ENCODE measurements at places on chromosomes 13 and 19. TPM values are rescaled to one million over a fixed set of nuclear protein-coding genes. Genes with fewer than 3 reads are reported as not detected.

The NCR1 gene
- total RNA-seq: not detected

The DAND5 gene
- total RNA-seq: not detected

The TPTE2 gene
- total RNA-seq: not detected

The ELANE gene
- 0.49 TPM for total RNA-seq

The CYP4F2 gene
- not detected for total RNA-seq

The MEIOSIN gene
- total RNA-seq: not detected

The NLRP9 gene
- not detected for total RNA-seq

The ABCA7 gene
- total RNA-seq: 3.9 TPM

The C19orf67 gene
- not detected for total RNA-seq

The WDR87 gene
- not detected for total RNA-seq

The LILRA1 gene
- 0.94 TPM for total RNA-seq

The CYP4F11 gene
- total RNA-seq: not detected

The IGSF23 gene
- not detected for total RNA-seq

The SLC10A2 gene
- not detected for total RNA-seq

The CKM gene
- total RNA-seq: not detected

The PLK5 gene
- not detected for total RNA-seq

The ZNF433 gene
- 12.8 TPM for total RNA-seq

The NLRP7 gene
- total RNA-seq: not detected

The CNFN gene
- total RNA-seq: not detected

The NLRP5 gene
- not detected for total RNA-seq

The RNF17 gene
- not detected for total RNA-seq

The ZNF266 gene
- total RNA-seq: 25.0 TPM

The TINCR gene
- 0.64 TPM for total RNA-seq

The KLK5 gene
- total RNA-seq: not detected

The PRR36 gene
- total RNA-seq: not detected

The CLIP3 gene
- total RNA-seq: 66.2 TPM

The SBSN gene
- total RNA-seq: 1.0 TPM

The MAG gene
- total RNA-seq: not detected

The TMEM255B gene
- 6.9 TPM for total RNA-seq

The METTL21C gene
- total RNA-seq: 0.62 TPM

The KIR2DL4 gene
- not detected for total RNA-seq

The ZNF534 gene
- total RNA-seq: 0.22 TPM

The PCDH9 gene
- 56.9 TPM for total RNA-seq

The PSG11 gene
- not detected for total RNA-seq

The GSX1 gene
- total RNA-seq: not detected

The ANKLE1 gene
- total RNA-seq: 0.81 TPM

The OR7A5 gene
- not detected for total RNA-seq

The LILRA5 gene
- total RNA-seq: 2.8 TPM

The BEST2 gene
- not detected for total RNA-seq

The MEX3D gene
- total RNA-seq: 18.8 TPM

The TMEM259 gene
- total RNA-seq: 179 TPM

The SHANK1 gene
- 0.31 TPM for total RNA-seq
